HEK293T (cell line): ENCODE measurements at places on chromosomes 5 and 9.

- DNase-seq, result peak; percentile 63
Measured at GRCh38 chr9:98118640-98119601, at the start of gene TRIM14. TSS of gene TRIM14 (minus strand) at chr9:98119222. CDS start at chr9:98119188, 34 bp downstream.

DNA sequence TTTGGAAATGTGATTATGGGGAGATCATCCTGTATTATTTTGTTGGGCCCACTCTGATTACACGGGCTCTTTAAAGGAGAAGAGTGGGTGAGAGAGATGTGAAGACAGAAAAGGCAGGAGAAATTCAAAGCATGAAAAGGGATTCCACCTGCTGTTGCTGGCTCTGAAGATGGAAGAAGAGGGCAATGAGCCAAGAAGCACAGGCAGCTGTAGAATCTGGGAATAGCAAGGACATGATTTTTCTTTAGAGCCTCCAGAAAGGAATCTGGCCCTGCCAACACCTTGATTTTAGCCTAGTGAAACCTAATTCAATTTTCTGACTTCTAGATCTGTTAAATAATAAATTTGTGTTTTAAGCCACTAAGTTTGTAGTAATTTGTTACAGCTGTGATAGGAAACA lies 11.3 kb downstream of the C9 start:
- no peak for DNase-seq

GRCh38 chr5:161246749-161247148 lies 299.8 kb downstream of the GABRB2 start:
- no peak for DNase-seq

- DNase-seq, result no peak
Measured at GRCh38 chr9:123960366-123960765, 30.4 kb upstream of the DENND1A start.

- DNase-seq, result no peak
Measured at GRCh38 chr9:19615036-19615624, 173.7 kb downstream of the SLC24A2 start.

DNA sequence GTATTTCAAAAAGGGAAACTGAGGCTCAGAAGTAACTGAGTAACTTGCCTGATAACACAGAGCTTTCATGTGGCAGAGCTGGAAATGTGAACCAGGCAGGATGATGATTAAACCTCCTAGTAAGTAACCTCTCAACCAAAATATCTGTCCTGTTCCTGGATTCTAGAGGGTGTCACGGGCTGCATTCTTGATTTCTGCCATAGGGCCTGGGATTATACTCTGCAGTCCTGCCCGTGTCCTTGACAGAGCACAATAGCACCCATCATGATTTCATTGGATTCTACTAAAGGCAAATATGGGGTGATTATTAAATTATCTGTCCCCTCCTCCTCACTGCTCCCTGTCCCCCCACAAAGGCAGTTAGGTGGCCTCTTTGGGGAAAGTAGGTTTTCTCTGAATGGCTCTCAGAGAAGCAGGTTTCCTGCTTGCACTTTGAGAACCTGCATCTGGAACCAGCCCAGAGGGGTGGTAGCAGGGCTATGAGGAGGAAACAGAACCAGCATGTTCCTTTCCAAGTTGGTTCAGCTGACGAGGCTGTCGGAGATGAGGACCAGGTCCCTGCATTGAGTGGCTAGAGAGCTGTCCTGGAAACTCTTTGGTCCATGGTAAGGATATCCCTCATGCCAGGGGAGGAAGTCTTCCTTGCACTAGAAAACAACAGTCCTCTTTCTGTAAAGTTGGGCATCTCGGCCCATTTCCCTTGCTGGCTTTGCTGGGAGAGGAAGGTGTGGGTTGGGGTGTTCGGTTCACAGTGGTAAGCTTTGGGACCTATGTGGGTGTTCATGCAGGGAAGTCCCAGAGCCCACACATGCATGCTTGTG lies 36.6 kb downstream of the PPARGC1B start:
- no peak for DNase-seq

- DNase-seq, result no peak
Measured at GRCh38 chr9:137128862-137129455, 10.0 kb upstream of the GRIN1 start.

GRCh38 chr9:20624201-20625002 lies 2.1 kb upstream of the MLLT3 start:
- DNase-seq, result peak; percentile 59

DNA sequence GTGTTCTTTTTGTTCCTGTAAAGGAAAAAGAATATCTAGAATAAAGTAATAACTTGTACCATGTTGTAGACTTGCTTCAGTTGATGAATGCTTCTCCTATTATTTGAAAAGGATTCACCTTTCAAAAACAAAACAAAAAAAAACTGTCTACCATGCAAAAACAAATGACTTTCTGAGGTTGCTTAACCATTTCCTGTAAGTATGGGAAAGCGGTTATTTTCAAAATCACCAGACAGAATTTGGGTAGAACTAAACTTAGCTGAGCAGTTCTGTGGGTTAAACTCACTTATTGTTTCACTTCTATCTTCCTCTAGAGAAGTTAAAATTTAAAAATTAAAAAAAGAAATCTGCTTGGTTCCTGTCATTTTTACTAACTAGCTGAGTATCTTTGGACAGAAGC lies 25.2 kb downstream of the LNPEP start:
- no peak for DNase-seq

GRCh38 chr5:128708841-128709240 lies 170.8 kb upstream of the FBN2 start:
- DNase-seq, result no peak

GRCh38 chr9:114238891-114239875 lies 83.7 kb upstream of the ORM1 start:
- DNase-seq, result peak; percentile 28

- no peak for DNase-seq
Measured at GRCh38 chr5:180463216-180463900, 30.8 kb upstream of the CNOT6 start.

DNA sequence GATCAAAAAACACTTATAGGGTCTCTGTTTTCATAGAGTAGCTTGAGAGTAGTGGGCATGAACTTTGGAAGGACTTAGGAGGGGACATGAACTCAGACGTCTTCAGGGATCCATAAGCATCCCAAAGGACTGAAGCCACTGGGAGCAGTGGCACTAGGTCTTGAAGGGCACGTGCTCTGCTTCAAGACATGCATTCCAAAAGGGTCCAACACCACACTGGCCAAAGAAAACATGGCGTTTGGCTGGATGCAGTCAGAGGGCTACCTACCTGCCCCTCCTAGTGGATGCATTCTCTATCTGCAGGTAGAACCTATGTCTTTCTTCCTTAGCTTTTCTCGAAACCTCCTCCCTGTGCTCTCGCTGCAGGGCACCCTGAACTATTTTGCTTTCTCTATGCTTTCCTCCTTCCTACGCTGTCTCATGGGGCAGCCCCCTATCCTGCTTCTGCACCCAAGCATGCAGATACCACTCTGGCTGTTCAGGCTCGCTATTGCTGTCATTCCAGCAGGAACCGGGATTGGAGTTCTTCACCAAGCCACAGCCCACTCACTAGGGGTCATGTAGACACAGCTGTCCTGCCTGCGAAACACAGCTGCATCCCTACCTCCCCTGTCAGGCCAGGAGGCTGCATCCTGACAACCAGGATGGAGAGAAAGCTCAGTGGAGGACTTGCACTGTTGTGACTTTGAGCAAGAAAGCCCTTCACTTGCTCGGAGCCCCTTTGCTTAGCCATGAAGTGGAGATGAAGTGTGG lies 11.9 kb downstream of the FAM240B start:
- DNase-seq, result peak; percentile 47

GRCh38 chr9:114869845-114870244 lies 60.5 kb downstream of the TNFSF8 start:
- no peak for DNase-seq

- peak; percentile 55 for DNase-seq
Measured at GRCh38 chr5:56900858-56901578, 8.4 kb upstream of the SETD9 start.

GRCh38 chr5:168712280-168712924 lies 133.2 kb upstream of the PANK3 start:
- no peak for DNase-seq

- no peak for DNase-seq
Measured at GRCh38 chr5:171574376-171574775, 154.9 kb downstream of the FGF18 start.

GRCh38 chr9:2691212-2691611 lies 26.1 kb upstream of the KCNV2 start:
- no peak for DNase-seq

DNA sequence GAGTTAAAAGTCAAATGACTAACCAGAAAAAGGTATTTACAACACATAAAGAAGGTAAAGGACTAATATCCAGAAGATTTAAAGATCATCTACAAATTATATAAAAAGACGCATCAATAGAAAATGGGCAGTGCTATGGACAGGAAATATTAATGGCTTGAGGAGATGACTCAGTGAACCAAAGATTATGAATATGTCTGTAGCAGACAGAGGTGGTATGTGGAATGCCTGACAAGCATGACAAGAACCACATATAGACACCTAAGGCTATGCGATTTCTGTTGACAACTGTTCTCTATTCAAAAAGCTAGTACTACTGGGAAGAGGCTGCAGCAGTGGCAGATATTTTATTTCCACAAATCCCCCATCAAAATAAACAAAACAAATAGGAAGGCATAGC lies 177.0 kb upstream of the SH3GL2 start:
- no peak for DNase-seq

- DNase-seq, result no peak
Measured at GRCh38 chr5:135445306-135445985, 1.7 kb downstream of the DCANP1 start.

- no peak for DNase-seq
Measured at GRCh38 chr9:3043369-3043768, 199.5 kb upstream of the PUM3 start.

DNA sequence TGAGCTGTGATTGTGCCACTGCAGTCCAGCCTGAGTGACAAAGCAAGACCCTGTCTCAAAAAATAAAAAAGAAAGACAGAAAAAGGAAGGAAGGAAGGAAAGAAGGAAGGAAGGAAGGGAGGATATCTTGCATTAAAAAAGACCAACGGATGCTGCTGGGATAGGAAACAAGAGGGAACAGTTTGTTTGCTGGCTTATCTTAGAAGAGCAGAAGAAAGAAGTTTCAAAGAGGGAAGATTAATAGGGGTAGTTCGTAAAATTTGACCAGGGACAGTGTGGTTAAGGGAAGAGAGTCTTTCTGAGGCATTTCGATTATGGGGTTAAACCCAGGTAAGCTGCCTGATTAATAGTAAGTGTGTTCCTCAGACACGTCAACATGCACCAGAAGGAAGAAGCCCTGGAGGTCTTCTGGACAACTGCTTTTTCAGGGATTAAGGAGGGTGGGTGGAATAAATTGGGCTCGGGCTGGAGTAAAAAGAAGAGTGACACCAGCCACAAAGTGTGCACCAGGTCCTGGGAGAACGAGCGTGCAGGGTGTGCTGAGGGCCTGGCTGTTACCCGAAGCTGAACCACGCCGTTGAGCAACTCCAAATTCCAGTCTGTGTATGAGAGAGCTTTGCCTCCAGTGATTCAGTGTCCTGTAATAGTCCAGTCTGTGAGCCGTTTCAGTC lies 24.8 kb downstream of the FYB1 start:
- DNase-seq, result no peak

- no peak for DNase-seq
Measured at GRCh38 chr5:95669985-95670384, 12.8 kb downstream of the SPATA9 start.

- DNase-seq, result no peak
Measured at GRCh38 chr9:111940697-111941096, 44.1 kb downstream of the UGCG start.

- DNase-seq, result peak; percentile 1
Measured at GRCh38 chr9:93826209-93826608, 128.9 kb downstream of the BARX1 start.

DNA sequence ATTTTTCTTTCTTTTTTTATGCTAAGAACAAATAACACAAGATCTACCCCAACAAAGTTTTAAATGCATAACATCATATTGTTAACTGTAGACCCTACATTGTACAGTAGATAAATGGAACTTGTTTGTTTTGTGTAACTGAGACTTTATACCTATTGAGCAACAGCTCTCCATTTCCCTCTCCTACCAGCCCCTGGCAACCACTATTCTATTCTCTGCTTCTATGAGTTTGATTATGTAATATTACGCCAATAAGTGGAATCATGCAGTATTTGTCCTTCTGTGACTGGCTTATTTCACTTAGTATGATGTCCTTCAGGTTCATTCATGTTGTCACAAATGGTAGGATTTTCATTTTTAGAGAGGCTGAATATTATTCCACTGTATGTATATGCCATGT lies 308.2 kb upstream of the PRR16 start:
- no peak for DNase-seq

GRCh38 chr5:170640731-170641588 lies 137.1 kb downstream of the KCNIP1 start:
- no peak for DNase-seq

GRCh38 chr9:31372799-31373587 lies 1011.5 kb upstream of the ACO1 start:
- no peak for DNase-seq

DNA sequence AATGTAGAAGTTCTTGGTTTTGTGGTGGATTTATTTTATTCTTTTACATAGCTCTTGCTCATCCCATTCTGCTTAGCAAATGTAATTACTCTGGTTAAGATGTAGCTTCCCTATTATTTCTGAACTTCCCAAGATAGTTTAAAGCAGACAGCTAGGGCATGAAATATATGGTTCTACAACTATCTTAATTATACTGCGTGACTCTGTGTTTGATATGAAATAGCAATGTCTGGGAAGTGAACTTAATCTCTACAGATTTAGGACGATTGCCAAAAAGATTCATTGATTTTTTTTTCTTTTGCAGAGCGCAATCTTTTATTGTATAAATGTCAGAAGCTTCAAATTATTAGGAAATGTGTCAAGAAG lies 529.3 kb upstream of the ZNF608 start:
- DNase-seq, result no peak

DNA sequence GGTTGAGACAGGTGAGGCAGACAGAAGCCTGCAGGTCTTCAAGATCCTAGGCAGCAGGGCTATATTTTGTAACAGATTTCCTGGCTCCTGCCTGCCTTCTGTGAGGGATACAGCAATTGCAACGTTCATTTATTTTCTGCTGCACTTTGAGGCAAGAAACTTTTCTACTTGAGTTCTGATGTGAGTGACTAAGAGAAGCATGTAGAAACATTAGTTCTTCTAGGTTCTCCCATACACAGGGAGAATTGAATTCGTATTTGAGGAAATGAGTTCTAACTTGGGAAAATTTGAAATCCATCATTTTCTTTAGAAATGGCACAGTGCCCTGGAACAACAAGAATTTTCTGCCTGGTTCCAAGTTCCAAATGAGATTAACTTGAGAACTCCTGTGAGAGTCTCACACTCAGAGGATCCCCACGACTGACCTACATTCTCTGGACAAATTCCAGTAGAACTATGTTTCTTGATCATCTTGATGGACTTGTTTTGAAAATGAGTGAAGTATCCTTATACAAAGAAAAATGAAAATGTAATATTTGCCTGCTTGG lies 15.0 kb downstream of the MAMDC2 start:
- no peak for DNase-seq
